ENCODE measurements at places on chromosomes 7 and 10.

GRCh38 chr7:95772771-95773581, 622 bp downstream of the DYNC1I1 start:
- peak; percentile 21 for DNase-seq

- DNase-seq = no peak
These were observed 432 bp upstream of the CAMK2B start for GRCh38 chr7:44325811-44326241.

DNA sequence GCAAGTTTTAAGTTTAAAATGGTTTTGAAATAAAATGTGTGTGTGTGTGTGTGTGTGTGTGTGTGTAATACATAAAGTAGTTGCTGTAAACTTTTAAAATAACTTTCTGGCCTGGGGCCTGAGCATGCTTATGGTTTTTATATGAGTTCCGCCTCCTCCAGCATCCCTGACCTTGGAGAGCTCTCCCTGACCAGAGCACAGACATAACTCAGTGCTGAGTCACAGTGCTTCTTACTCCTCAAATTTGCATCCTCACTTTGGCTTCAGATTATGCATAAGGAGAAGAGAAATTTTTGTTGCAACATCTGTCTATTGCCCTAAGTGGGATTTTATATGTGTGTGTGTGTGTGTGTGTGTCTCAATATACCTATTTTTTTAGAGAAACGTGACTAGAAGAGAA, 200.8 kb downstream of the ELMO1 start:
- no peak for DNase-seq

GRCh38 chr7:31982962-31983361, 87.2 kb downstream of the PDE1C start:
- DNase-seq = no peak

GRCh38 chr10:86753051-86753450, 3.4 kb upstream of the BMPR1A start:
- DNase-seq = no peak

DNA sequence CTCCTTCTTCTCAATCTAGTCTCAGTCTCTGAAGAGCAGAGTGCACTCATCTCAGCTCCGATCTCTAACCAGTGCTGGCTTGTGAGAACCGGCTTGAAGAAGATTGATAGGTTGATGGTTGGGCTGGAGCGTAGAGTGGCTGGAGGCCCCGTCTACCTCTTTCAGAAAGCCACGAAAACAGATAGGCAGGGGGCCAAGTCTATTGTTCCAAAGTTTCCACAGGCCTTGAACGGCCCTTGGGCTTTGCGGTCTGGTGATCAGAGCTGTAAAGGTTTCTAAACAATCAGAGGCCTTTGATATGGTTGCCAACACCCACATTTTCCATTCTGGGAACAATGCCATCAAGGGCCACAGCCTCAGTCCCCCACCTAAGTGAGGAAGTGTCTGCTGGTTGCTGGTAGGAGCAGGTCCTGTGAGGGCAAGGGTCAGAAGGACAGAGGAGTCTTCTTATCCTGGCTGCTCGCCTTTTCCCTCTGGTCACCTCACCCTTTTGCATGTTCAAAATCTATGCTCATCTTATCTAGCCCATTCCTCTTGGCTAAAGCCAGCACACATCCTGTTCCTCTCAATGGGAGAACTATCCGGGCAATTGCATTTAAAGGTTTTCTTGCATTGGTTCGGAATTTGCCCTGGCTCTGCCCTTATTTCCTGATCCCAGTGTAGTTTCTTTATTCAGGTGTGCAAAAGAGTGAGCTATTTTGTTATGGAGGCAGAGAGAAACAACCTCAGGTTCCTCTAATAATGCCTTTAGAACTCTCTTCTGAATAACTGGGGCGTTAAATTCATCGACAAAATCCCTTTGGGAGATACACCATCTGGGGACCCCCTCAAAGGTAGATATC, 70.3 kb upstream of the KMT2E start:
- DNase-seq = no peak

Data from NCI-H1436 (cell line).